Stimulated activated CD4-positive, alpha-beta T cell treated with anti-CD3 and anti-CD28 coated beads, Interleukin-2, amount 100 ng/mL, for 24 hours (primary cell): ENCODE measurements at places on chromosomes 3 and 15.

- DNase-seq = no peak
These were observed 33.3 kb downstream of the KPNA1 start for GRCh38 chr3:122481390-122481789.

- DNase-seq = no peak
These were observed 8.5 kb upstream of the PSMD6 start for GRCh38 chr3:64031540-64032508.

- DNase-seq = no peak
These were observed 22.5 kb downstream of the CDIN1 start for GRCh38 chr15:36601952-36602351.

DNA sequence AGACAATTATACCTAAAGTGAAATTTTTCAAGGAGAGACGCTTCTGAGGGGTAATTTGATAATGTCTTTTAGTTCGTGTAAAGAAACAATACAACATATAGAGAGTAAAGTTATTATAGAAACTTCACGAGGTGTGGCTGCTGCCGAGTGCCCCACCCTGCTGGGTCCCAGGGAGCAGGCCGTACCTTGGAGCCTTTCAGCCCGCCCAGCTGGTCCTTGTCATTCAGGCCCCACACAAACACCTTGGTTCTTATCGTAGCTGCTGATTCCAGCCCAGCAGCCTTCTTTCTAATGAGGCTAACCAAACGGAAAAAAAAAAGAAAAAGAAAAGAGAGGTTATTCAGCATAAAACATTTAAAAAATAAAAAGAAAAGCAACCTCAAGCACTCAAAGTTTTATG, 83.1 kb upstream of the OCA2 start:
- DNase-seq = no peak

- DNase-seq = no peak
These were observed 49.9 kb downstream of the TRPM1 start for GRCh38 chr15:31051496-31052080.

DNA sequence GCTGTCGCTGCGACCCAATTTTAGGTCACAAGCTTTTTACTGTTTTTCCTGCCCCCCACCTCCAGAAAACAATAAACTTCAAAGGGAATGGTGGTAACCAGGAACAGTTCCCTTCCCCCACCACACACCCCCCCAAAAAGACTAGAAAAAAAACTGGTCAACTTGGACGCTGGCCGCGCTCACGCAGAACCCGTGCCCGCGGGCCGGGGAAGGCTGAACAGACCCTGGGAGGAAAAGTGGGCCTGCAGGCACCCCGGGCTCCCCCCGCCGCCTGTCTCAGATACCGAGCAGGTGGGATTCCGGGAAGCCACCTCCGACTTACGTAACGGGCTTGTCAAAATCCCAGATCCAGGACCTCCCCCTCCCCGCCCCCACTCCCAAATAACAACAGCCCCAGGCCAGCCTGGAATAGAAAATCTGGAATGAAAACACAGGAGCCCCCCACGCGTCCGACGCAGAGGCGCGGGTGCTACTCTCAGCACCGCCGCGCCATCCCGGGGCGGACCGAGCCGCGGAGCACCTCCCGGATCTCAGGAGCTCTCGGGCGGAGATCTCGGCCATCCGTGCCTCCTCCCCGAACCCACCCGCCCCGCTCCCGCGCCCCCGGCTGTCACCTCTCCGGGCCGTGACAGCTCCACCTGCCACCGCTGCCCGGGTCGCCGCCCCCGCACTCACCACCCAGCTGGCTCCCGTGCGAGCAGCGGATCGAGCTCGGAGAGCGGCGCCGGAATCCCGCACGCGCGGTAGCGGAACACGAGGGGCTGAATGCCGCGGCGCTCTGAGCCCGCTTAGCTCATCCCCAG, 557 bp downstream of the DENND4A start:
- DNase-seq = no peak

DNA sequence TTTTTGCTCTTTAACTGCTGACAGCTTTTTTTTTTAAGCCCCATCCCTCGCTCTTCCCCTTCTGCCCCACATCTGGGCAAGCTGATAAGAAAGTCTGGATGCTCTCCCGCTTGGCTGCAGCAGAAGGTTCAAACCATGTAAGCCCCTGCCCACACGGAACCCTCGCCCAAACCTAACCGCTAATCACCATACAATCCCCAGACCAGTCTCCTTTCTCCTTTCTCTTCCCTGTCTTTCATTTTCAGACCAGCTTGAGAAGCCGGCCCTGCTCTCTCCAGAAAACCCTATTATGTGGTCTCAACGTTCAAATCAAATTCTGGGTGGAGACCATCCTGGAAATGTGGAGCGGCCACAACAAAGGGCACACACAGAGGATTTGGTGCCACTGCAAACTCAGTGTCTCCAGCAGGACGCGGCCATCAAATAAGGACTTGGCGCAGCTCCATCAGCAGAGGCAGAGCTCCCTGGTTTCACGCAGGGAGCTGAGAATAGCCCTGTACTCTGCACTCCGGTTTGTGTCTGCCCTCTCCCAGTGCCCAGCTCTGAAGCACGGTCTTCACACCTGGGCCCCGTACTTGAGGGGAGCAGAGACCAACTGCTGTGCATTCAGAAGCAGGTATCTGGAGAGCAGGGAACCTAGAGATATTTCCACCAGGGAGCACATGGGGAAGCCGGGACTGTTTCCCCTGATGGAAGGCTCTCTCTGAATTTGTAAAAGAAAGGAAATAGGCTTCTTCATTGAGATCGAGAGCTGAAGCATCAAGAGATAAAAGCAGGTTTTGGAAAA, 92.6 kb downstream of the XXYLT1 start:
- no peak for DNase-seq

DNA sequence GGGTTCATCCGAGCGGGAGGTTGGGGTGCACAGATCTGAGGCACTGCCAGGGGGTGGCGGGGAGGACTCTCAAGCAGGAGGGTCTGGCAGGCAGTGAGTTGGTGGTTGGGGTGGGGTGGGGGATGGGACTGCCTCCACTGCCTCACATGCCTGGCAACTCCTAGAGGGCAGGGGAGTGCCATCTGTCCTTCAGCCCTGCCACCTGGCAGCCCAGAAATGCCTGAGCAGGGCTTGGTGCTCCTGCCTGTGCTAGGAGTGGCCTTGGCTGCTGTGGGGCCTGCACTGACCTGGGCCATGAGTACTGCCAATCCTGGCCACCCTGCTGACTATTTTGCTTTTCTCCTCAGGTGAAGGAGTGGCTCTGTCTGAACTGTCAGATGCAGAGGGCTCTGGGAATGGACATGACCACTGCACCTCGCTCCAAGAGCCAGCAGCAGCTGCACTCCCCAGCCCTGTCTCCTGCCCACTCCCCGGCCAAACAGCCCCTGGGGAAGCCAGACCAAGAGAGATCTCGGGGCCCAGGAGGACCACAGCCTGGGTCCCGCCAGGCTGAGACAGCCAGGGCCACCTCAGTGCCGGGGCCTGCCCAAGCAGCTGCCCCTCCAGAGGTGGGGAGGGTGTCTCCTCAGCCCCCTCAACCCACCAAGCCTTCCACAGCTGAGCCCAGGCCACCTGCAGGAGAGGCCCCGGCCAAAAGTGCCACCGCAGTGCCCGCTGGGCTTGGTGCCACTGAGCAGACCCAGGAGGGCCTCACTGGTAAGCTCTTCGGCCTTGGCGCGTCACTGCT, 32.0 kb upstream of the APEH start:
- DNase-seq = no peak

- DNase-seq = no peak
These were observed 19.5 kb downstream of the EIF4E3 start for GRCh38 chr3:71705681-71706080.

- no peak for DNase-seq
These were observed 443.4 kb upstream of the CDIN1 start for GRCh38 chr15:36136049-36136448.

GRCh38 chr3:78988324-78988723, 779.5 kb downstream of the ROBO1 start:
- no peak for DNase-seq

- no peak for DNase-seq
These were observed 38.8 kb downstream of the SPG21 start for GRCh38 chr15:64950888-64951287.

DNA sequence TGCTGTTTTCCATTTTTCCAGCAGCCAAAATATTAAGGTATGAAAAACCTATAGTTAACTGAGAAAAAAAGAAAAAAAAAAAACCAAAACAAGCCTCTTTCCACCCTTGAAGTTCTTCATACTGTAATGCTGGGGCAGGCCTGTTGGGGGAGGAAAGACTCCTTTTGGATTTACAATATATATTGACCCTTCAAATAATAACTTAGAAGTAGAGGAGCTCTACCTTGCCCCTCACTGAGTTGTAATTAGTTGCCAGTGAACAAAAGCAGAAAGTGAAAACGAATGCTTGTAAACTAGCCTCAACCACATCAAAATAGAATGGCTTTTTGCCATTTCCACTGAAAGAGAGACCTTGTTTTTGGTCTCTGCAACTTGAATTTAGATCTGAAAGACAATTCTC, 326.6 kb downstream of the NR2F2 start:
- no peak for DNase-seq
